ENCODE measurements at places on chromosomes 4 and X.

GRCh38 chr4:80171251-80171650 is 26.1 kb upstream of the PRDM8 start:
- no peak for DNase-seq

DNA sequence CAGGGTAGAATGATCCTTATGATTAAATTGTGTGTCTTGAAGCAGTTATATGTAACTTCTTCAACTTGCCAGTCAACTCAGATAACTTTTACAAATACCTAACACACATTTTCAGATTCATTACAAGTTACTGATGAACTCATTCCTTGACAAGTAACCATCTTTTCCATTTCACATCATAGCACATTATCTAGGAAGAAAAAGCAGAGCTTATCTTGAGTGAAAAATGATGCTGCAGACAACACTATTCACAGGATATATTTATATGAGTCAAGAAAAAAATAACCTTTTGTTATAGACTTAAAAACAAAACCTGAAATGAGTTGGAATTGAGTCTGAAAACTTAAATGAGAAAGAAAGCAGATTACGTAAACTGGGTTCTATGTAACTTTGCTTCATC is 68.9 kb downstream of the LEF1 start:
- DNase-seq: no peak

DNA sequence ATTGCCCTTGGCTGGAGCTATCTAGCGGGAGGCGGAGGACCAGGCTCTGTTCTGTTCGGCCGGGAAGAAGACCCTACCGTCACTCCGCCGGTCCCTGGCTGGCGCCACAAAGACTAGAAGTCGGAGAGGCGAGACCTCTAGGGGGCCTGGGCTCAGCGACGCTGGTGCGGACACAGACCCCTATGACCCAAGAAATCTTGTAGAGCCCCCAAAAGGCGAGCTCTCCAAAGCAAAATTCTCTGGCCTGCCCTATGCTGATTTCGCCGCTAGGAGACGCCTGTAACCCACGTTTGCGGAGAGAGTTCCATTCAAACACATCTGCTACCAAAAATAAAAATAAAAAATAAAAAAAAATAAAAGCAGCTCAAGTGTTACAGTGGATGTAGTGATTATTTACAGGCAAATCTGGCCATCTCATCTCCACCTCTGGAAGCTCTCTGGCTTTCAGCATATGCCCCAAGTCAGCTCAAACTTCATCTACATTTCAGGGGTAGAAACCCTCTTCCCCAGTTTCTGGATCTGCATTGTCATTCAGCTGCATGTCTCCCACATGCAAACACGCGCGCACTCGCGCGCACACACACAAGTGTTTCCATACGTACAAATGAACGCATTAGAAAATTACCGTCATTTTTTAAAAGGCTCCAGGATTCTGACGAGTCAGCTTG is 2.4 kb upstream of the PCDH10 start:
- DNase-seq: no peak

DNA sequence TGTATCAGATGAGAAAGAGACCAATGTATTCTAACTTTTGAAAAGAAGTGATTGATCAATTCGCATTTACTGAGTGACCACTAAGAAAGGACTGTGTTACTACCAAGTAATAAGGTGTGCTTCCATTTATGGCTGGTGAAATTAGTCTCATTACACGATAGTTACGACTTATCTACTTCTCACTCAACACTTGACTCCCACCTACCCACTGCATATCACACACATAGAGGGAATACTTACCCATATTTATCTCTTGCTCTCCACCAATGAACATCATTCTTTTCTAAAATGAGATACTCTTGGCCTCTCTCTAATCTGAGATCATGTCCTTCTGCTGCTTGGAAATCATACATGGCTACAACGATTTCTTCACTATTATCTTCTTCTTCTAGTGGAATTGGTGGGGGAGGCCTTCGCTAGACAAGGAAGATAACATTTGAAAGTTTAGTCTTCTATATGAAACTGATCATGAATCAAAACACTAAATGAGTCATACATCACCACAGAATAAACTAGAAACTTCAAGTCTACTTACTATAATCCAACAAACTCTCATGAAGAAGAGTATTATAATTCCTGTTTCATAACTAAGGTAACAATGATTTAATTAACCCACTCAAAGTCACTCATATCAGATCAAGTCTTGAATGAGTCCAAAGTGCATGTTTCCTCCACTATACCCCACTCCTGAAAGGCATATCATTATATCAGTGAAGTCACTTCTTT is 33.7 kb upstream of the TXK start:
- no peak for DNase-seq

- DNase-seq: no peak
Measured at GRCh38 chr4:122815248-122815647, 11.4 kb upstream of the FGF2 start.

GRCh38 chr4:86261636-86262035 is 98.2 kb downstream of the MAPK10 start:
- no peak for DNase-seq

DNA sequence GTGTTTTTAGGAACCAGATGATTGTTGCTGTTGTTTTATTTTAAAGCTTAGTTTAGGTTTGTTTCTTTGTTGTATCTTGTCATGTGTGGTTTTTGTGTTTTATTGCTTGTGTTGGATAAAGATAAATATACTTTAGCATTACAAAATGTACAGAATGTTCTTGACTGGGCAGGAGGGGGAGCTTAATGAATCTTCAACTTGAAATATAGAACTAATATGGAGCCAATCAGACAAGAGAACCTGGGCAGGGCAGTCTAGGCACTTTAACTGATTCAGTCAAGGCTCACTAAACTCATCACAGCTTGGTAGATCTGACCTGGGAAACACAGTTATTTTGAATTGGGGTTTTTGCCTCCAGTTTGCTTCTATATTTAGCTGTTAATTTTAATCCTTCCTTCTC is 304.2 kb downstream of the ARHGAP24 start:
- DNase-seq: no peak

DNA sequence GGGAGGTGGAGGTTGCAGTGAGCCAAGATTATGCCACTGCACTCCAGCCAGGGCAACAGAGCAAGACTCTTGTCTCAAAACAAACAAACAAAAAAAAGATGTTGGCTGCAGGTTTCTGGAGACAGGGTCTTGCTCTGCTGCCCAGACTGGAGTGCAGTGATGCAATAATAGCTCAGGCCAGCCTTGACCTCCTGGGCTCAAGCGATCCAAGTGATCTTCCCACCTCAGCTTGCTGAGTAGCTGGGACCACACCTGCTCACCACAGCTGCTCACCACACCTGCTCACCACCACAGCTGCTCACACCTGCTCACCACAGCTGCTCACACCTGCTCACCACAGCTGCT is 29.9 kb upstream of the CPLX1 start:
- DNase-seq: no peak

DNA sequence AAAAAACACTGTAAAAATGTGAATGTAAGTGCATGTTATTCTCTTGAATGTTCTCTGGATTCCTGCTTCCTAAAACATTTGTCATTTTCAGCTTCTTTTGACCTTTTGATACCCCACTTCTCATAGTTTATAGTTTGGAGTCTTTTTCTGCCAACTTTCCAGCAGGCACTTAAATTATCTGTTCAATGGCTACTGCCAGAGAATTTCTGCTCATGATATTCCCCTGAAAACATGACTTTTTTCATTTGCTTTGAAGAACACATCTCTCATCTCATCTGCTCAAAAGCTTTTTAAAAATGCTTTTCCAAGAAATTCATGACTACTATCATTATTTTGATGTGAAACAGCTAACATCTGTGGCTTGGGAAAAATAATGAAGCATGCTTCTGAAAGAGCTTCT is 269.7 kb upstream of the PCDH7 start:
- no peak for DNase-seq

- no peak for DNase-seq
Measured at GRCh38 chrX:111447298-111447697, 35.3 kb upstream of the DCX start.

GRCh38 chr4:109433205-109434006 is at the start of gene SEC24B:
TSS of gene SEC24B (plus strand) at chr4:109433815. CDS start at chr4:109433870, 55 bp downstream.
- peak; percentile 83 for DNase-seq

GRCh38 chrX:8049827-8050226 is 121.2 kb downstream of the VCX2 start:
- no peak for DNase-seq

- no peak for DNase-seq
Measured at GRCh38 chr4:109873791-109874514, 26.0 kb downstream of the LRIT3 start.

GRCh38 chrX:130593911-130594310 is 192.1 kb downstream of the RBMX2 start:
- no peak for DNase-seq

GRCh38 chrX:447052-447451 is 60.3 kb upstream of the PPP2R3B start:
- DNase-seq: no peak

DNA sequence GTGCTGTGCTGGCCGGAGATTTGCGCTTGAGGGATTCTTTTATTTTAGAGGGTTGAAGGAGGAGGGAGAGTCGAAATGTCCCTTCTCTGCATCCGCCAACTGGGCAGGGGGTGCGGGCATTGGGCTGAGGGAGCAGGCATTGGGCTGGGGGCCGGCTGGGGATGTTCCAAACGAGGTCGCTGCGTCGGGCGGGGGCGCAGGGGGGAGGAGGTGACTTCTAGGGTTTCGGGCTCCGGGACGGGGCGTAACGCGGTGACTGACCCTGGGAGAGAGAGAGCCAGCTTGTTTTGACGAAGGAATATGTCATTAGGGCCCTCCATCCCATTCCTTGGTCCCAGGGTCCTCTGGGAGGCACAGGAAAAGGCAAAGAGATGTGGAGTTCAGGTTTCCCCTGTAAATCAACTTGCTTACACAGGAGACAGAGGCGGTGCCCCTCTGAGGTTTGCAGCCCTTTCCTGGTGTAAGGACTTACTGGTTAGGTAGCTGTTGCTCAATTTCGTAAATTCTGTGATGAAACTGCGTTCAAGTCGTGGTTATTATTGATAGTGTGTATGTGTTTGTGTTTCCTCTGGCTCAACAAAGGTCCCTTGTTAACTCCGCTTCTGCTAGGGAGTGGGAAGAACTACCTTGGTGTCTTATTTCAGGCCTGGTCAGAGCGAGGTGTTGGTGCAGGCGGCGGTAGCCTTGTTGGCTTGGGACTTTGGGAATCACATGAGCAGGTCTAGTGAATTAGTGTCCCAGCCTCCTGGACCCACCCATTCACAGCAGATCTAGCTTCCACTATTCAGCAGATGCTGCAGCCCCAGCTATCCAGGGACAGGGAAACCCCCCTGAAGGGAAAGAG is 716 bp downstream of the FHIP1A start:
- DNase-seq: no peak

DNA sequence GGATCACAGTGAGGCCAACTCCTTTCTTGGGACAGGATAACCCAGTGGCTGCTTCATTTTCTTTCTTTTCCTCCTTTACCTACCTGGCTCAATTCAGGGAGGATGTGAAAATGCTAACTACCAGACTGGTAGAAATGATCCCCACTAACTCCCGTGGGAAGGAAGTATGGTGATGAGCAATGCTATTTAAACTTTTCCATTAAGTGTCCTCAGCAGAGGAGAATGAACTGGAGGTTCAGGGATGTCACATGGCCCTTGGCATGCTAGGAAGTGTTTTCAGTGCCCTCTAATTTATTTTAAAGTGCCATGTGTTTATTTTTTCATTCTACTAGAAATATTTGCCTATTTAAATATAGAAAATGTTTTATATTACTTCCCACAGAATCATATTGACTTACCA is 363.9 kb downstream of the PPP3CA start:
- DNase-seq: no peak

DNA sequence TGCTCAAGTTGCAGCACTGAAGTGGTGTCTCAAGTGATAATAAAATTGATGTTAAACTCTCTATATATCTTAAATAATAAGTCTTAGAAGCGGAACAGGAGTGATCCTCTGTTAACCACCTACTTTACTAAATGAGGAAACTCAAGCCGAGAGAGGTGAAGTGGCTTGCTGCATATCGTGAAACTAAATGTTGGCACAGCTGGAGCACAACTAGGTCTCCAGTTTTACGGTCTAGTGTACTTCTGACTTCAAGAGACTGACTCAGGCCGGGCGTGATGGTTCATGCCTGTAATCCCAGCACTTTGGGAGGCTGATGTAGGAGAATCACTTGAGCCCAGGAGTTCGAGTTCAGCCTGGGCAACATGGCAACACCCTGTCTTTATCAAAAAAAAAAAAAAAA is 35.5 kb upstream of the PLS3 start:
- no peak for DNase-seq

GRCh38 chr4:3256230-3257102 is 7.5 kb downstream of the MSANTD1 start:
- no peak for DNase-seq

GRCh38 chr4:130172156-130172555 is 1076.2 kb downstream of the C4orf33 start:
- no peak for DNase-seq

GRCh38 chr4:148857239-148857972 is 415.2 kb upstream of the NR3C2 start:
- DNase-seq: no peak

DNA sequence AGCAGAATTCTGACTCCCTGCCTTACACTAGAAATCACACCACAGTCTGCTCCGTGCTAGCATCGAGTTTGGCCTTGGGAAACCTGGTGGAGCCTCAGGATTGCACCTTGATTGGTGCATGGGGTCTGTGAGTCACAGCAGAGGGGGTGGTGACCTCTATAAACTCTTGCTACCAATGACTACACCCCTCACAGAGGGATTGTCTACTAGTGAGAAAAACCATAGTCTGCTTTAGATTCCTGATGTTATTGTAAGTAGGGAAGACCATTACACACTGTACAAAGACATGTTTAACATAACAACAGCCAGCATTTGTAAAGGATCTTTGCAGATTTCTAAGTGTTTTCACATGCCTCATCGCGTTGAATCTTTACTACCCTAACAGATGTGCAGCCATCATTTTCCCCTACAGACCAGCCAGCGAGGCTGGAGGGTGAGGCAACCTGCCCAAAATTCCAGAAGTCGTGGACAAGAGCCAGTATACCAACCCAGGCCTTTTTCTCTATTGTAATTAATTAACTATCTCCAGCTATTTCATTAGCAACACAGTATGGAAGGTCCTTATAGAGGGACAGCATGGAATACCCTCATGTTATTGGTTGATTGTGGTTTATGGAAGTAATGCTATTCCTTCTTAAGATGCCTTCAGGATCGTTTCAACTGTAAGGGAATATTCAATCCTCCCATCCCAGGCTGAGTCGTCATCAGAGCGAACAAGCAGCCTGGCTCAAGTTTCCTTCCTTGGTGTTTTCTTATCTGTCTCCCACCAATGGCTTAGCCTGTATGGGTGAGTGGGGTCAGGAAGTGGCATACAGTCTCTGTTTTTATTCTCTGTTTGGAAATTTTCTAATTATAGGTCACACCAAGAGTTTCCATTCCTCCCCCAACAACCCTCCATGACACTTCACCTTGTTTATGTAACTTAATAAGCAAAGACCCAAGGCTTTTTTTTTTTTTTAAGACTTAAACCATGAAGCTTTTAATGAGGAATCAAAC is 55.9 kb upstream of the KDR start:
- no peak for DNase-seq

GRCh38 chrX:114344756-114345349 is 239.0 kb upstream of the HTR2C start:
- DNase-seq: no peak

DNA sequence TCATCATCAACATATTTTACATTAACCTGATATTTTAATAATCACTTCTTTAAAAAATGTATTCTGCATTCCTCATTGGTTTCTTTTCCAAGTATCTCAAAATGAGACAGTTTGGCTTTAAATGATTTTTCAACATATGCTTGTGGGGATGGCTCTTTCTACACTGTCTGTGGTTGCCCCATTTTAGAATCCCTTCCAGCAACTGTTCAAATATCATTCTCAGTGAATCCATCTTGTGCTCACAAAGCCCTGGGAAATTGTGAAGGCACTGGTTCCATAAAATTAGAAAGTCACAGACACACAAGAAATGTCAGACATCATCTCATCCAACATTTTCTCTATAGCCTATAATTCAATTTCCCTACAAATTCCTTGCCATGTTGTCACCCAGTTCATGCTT is 103.5 kb downstream of the LNX1 start:
- DNase-seq: no peak

Measured in stimulated activated CD4-positive, alpha-beta T cell treated with anti-CD3 and anti-CD28 coated beads, Interleukin-12 subunit alpha, Interleukin-12 subunit beta, amount 100 ng/mL, for 4 hours (primary cell).